ENCODE measurements at places on chromosomes 13 and 19.

DNA sequence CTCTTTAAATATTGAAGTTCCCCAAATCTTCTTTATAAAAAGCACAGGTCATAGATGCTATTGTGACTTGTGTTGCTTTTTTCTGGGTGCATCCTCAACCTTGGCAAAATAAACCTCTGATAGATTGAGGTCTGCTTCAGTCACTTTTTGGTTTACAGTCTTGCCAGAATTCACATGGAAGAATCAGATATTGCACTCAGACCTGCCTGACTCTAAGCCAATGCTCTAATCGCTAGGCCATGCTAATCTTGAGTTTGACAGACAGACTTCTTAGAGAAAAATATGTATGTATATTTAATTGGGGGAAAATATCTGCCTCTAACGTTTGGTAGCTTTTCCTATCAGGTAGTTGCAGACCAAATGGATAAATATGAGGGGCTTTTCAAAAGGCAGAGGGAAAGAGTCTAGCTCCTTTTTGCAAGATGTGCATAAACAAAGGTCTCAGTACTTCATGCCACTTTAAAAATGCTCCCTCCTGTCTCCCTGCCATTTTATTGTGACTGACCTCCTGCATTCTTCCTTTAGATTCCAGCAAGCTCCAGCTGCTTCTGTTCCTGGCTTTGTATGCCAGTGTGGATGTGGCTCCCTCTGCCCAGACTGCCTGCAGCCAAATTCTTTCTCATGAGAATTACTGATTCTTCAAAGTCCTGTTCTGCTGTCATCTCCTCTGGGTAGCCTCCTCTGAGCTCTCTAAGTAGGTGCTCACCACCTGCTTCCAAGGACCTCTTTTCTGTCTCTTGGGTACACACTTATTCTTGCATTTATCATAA lies 42.4 kb upstream of the RFC3 start:
- no peak for DNase-seq
- no peak overlapping the region for H3K4me3 ChIP-seq
- no peak overlapping the region for H3K27ac ChIP-seq
- no peaks in the 10 kb centered on the region for H3K27me3 ChIP-seq

DNA sequence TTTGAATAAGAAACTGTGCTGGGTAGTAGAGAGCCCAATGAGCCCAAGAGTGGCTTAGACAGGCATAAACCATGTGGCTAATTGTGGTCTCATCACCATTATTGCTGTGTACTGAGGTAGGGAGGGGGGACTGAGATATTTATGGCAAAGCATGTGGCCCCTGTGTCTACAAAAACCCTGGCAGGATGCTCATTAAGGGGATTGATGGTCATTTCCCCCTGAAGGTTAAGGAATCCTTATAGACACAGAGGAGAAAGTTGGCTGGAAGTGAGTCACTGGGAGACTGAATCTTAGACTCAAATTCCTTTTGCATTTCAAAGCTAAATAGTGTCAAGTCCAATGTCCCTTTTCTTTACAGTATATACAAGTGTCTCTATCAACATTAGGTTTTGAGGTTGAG lies 9.8 kb upstream of the DACT3 start:
- no peaks in the 10 kb centered on the region for H3K27me3 ChIP-seq
- H3K27ac ChIP-seq = no peak overlapping the region
- H3K36me3 ChIP-seq = no peaks in the 10 kb centered on the region
- H3K4me3 ChIP-seq = no peak overlapping the region

DNA sequence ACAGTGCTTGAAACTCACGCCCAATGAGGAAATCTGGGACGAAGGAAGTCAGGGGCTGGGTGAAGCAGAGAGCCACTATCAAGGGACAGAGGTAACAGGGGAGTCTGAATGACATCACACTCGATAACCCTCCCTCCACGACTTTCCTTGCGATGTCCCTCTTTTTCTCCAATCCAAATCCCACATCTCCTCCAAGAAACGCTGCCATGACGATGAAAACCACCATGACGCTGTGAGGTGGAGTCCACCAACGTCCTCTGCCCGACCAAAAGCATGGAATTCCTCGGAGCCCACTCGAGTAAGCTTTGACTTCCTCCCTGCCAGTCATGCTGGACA lies 967 bp downstream of the REXO1 start:
- H3K4me1 ChIP-seq = peaks cover 61% of the 10 kb centered on the region
- DNase-seq = no peak
- H3K4me3 ChIP-seq = peak overlapping the region; percentile 85

- H3K36me3 ChIP-seq = no peaks in the 10 kb centered on the region
- DNase-seq = no peak
- no peaks in the 10 kb centered on the region for H3K4me1 ChIP-seq
- no peaks in the 10 kb centered on the region for H3K27me3 ChIP-seq
- no peak overlapping the region for H3K27ac ChIP-seq
- no peak overlapping the region for H3K4me3 ChIP-seq
Observed at GRCh38 chr19:18776736-18777135, 14.4 kb downstream of the COMP start.

GRCh38 chr13:66574606-66575005 lies 655.5 kb downstream of the PCDH9 start:
- H3K4me1 ChIP-seq = no peaks in the 10 kb centered on the region
- no peaks in the 10 kb centered on the region for H3K27me3 ChIP-seq
- DNase-seq = no peak
- H3K27ac ChIP-seq = no peak overlapping the region
- H3K4me3 ChIP-seq = no peak overlapping the region

- DNase-seq = no peak
- H3K27me3 ChIP-seq = no peaks in the 10 kb centered on the region
- H3K4me3 ChIP-seq = no peak overlapping the region
- peaks cover 10% of the 10 kb centered on the region for H3K36me3 ChIP-seq
Observed at GRCh38 chr19:49923055-49924003, 5.7 kb upstream of the ATF5 start.

GRCh38 chr13:85230691-85231093 lies 568.5 kb downstream of the SLITRK6 start:
- H3K36me3 ChIP-seq = no peaks in the 10 kb centered on the region
- no peak overlapping the region for H3K27ac ChIP-seq
- no peak overlapping the region for H3K4me3 ChIP-seq
- no peak for DNase-seq
- no peaks in the 10 kb centered on the region for H3K27me3 ChIP-seq

GRCh38 chr19:6654347-6655310 lies 15.3 kb downstream of the TNFSF14 start:
- no peak for DNase-seq
- peaks cover 17% of the 10 kb centered on the region for H3K4me1 ChIP-seq
- H3K36me3 ChIP-seq = no peaks in the 10 kb centered on the region
